ENCODE measurements at places on chromosomes 2 and 18.

GRCh38 chr2:232238108-232238507 is 140.4 kb upstream of the ALPP start:
- no peak for DNase-seq

GRCh38 chr2:126896471-126896870 is 2.2 kb upstream of the TEX51 start:
- no peak for DNase-seq

GRCh38 chr18:29063346-29063745 is 886.4 kb upstream of the CDH2 start:
- no peak for DNase-seq

DNA sequence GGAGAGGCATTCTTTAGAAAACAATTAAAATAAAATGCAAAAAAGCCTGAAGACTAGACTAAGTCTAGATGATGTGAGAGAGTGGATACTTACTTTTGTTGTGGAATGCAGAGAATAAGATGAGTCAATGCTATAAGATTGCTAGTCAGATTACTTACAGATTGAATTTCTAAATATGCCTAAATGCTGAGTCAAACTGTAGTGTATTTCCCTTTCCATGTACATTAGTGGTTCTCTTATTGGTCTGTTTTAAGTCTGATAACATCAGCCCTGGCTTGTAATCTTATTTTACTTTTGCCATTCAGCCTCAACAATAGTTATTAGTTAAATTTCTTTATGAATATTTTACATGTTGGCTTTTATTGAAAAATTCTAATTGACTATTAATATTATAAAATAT is 702.7 kb downstream of the SOCS6 start:
- no peak for DNase-seq

GRCh38 chr2:101560780-101561315 is 85.9 kb upstream of the RFX8 start:
- DNase-seq, result no peak

DNA sequence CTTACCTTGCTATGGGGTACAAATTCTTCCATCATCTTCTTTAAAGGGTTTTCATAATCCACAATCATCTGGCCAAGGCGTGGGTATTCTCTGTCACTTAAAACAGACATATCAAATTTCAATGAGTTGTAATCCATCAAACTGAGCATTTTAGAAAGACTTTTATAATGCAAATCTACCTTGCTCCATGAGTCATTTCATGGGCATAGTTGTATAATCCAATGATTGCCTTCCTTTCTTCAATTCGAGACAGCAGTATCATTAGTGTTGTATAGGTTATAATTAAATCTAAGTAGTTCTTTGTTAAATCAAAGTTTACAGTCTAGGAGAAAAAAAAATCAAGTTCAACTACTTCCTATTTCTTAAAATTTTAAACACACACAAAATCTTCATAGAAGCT is 36.3 kb downstream of the NCKAP1 start:
- no peak for DNase-seq

GRCh38 chr2:1997409-1997808 is 253.1 kb upstream of the PXDN start:
- no peak for DNase-seq

GRCh38 chr2:147934881-147935620 is 85.5 kb downstream of the ORC4 start:
- DNase-seq, result no peak

- DNase-seq, result no peak
Measured at GRCh38 chr2:26737221-26737620, 26.9 kb upstream of the SLC35F6 start.

DNA sequence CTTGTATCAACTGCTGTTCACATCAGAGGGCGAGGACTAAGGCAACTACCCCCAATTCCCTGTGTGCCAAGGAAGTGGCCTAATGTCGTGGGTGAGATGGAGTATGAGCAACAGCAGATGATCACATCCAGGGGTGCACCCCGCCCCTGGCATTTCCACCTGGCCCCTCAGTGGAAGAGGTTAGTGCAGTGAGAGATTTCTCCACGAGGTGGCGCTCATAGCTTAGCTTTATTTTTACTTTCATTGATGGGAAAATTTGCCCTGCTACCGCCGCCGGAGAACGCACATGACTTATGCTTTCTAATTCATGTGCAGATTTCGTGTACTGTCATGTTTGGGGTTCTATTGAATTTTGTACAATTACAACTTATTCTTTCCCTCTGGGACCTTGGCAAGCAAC is 470.6 kb upstream of the MEX3C start:
- peak; percentile 4 for DNase-seq

- no peak for DNase-seq
Measured at GRCh38 chr2:138012082-138012481, 47.8 kb downstream of the HNMT start.

DNA sequence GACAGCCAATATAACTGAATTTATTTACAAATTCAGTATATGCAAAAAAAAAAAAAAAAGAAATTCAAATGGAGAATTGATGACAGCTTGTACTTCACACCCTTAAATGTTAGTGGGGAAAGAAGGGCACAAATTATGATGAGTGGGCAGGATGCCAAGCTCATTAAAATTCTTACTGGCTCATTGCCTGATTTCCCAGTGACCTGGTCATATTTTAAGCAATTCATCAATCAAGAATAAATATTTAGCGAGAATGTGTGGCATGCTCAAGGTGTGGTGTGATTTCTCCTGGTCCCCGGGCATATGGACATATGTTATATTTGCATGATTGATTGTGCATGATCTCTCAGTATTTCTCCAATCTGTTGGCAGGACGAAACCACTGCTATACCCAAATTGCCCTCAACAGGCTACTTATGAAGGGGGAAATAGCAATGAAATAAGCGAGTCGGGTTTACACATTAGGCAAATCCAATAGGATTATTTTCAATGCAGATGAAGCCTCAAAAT is 883.0 kb downstream of the LRRTM4 start:
- DNase-seq, result no peak

DNA sequence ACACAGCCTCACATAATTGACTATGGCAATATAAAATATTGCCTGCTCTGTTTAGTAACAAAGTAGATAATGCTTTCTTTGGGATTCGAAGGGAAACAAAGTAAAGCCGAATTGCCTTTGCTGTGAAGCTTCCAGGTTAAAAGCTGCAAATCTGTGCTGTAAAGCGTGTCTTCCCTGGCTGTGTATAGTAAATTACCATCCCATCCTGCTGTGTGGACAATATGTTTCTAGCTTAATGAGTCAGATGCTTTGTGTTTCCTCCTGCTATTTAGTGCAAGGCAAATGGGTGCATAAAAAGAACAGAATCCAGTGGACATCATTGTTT is 265.1 kb downstream of the SOCS6 start:
- no peak for DNase-seq
